ENCODE measurements at places on chromosomes 16 and 17.

GRCh38 chr16:19196871-19197270 lies 28.8 kb downstream of the SYT17 start:
- DNase-seq: no peak

- DNase-seq: no peak
Measured at GRCh38 chr17:13127921-13128602, 110.2 kb upstream of the ELAC2 start.

- no peak for DNase-seq
Measured at GRCh38 chr16:23866621-23867020, 30.8 kb downstream of the PRKCB start.

GRCh38 chr17:75110234-75110937 lies 617 bp downstream of the ARMC7 start:
- no peak for DNase-seq

GRCh38 chr17:60600490-60601446 lies 775 bp downstream of the PPM1D start:
- DNase-seq: peak; percentile 91

DNA sequence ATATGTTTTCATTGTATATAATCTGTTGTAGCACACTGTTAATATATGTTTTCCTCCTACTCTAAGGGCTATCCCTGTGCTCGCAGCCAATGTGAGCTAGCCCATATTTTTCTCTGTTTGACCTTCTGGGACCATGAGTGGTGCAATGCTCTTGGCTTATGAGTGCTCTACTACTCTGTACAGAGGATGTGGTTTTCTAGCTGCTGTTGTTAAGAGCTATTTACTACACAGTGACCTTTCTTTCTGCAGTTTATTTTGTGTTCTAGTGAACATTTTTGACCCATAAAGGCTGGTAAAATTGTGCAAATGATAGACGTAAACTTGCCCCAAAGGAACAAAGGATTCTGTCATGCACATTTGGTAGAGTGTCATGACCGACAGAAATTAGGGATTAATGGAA lies 84.1 kb upstream of the CPHXL start:
- DNase-seq: no peak

DNA sequence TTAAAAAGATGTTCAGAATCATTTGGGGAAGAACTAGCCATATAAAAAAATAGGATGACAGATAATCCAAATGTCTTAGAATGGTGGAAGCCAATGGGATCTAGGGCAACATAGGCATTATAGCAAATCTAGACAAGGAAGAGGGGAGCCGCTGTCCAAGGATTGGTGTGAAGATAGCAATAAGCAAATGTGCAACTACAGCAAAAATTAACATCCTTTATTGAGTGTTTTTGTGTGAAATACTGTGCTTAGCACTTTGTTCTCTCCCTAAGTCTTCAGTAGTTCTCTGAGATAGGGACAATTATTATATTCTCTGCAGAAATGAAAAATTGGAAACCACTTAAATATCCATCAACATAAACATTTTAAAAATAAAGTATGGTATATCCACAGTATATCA lies 177.0 kb downstream of the PHKB start:
- DNase-seq: no peak

DNA sequence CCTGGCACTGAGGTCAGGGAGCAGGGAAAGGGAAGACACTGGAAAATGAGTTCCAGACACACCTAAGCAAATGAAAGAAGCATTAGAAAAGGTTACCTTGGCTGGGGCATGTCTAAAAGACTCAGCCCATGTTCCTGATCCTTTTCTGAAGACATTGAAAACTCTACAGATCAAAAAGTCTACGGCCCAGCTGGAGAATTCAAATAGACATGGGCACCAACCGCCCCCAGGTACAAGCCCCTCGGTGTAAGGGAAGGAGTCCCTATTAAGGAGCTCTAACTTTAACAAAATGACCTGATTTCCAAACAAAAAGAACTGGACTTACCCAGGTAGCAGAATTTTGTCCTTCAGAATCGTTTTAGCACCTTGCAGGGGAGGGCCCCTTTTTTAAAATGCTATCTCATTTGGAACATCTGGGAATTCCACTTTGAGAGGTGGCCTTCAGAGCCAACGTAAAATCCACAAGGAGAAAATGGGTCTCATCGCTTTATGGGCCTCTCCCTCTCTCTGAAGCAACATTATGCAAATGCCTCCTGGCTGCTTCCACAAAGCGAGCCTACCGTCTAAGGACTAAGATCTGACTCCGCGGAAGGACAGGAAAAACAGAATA lies 43.6 kb upstream of the RBFOX3 start:
- DNase-seq: no peak

GRCh38 chr17:43662413-43663141 lies 855 bp upstream of the MEOX1 start:
- no peak for DNase-seq

- DNase-seq: no peak
Measured at GRCh38 chr17:79365836-79366770, 244.7 kb downstream of the RBFOX3 start.

DNA sequence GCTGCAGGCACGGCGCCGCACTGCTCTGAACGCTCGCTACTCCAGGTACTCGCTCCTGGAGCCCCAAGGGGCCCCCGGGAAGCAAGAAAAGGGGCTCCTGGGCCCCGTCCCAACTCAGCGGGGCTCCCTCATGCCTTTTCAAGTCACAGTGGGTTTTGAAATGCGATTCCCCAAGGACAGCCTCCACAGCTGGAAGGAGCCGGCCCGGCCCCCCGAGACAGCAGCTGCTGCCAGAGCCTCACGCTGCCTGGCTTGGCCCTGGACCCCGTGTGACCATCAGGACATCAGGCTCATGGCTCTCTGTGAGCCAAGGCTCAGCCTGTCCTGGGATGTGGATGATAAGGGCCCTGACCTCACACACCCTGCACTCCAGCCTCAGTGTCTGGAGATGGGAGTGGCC lies 80.6 kb downstream of the LMF1 start:
- no peak for DNase-seq

DNA sequence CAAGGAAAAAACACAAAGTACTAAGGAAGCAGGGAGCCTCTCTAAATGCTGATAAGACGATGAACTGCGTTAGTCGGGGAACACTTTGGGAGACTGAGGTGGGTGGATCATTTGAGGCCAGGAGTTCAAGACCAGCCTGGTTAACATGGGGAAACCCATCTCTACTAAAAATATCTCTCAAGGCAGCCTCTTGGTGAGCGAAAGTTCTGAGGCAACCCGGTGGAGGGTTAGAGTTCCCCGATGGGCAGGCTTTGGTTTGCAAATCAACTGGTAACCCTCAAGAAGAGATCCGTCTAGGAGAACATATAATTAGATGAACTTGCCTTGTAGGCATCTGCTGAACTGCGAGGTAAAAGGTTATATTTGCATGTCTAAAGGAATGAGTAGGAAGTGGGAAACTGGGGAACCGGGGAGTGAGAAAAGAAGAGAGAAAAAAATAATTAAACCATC lies 44.6 kb downstream of the WSB1 start:
- DNase-seq: no peak

Measured in H54 (cell line).